ENCODE measurements at places on chromosomes 5 and 9. TPM values are rescaled to one million over a fixed set of nuclear protein-coding genes. Genes with fewer than 3 reads are reported as not detected.

GRCh38 chr5:171369056-171369455, 18.6 kb upstream of the NPM1 start:
- DNase-seq, result no peak

DNA sequence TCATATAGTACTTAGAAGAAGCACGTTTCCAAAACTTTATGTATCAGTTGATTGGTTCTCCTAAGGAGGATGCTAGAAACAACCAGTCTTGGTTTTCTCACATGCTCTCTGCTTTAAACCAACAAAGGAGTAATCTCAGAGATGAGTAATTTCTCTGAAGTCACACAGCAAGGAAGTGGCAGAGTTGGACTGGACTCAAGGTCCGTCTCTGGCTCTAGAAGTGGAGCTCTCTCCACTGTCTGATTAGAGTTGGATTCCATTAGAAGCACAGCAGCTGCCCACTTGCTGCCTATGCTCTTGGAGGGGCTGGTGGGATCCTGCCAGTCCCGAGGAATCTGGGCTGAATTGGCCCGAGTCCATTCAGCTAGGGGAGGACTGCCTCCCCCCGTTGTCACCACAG, 21.0 kb downstream of the RALGPS1 start:
- no peak for DNase-seq

DNA sequence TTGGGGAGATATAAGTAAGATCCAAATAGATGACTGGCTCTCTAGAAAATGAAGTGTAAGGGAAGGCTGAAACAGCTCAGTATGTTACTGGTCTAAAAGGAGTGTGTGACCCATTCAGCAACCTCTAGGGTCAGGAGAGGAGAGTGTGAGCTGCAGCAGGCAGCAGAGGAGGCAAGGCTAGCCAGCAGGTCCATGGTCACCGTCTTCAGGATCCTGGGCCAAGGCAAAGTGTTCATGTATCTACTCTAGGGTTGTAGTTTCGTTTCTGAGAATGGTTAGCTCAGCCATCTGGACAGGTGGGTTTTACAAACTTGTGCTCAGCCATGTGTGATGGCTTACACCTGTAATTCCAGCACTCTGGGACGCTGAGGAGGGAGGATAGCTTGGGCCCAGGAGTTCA, 13.7 kb downstream of the MYO10 start:
- DNase-seq, result no peak

GRCh38 chr9:27599102-27599869, 26.0 kb upstream of the C9orf72 start:
- no peak for DNase-seq

DNA sequence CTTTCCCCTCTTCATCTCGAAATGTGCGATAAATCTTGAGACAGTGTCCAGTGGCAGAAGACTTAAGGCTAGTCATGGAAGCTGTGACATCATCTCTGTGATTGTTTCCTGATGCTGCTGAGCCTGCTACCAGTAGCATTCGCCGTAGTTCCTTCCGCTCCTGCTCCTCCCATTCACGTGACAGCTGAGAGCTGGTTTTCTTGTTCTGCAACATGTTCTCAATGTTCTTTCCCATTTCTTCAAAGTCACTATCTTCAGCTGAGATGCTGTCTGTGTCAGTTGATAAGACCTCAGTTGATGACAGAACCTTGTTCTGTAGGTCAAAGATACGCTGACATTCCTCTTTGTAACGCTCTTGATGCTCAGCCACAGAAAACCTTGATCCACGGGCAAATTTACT, 3.5 kb downstream of the TAF1L start:
- DNase-seq, result no peak

The NTRK2 gene
- 105 TPM for polyA plus RNA-seq

- DNase-seq, result no peak
Observed at GRCh38 chr9:35793461-35793860, 2.1 kb downstream of the NPR2 start.

GRCh38 chr5:155342956-155343355, 329.4 kb downstream of the KIF4B start:
- no peak for DNase-seq

GRCh38 chr9:126719618-126720031, 85.2 kb upstream of the ZBTB43 start:
- no peak for DNase-seq

DNA sequence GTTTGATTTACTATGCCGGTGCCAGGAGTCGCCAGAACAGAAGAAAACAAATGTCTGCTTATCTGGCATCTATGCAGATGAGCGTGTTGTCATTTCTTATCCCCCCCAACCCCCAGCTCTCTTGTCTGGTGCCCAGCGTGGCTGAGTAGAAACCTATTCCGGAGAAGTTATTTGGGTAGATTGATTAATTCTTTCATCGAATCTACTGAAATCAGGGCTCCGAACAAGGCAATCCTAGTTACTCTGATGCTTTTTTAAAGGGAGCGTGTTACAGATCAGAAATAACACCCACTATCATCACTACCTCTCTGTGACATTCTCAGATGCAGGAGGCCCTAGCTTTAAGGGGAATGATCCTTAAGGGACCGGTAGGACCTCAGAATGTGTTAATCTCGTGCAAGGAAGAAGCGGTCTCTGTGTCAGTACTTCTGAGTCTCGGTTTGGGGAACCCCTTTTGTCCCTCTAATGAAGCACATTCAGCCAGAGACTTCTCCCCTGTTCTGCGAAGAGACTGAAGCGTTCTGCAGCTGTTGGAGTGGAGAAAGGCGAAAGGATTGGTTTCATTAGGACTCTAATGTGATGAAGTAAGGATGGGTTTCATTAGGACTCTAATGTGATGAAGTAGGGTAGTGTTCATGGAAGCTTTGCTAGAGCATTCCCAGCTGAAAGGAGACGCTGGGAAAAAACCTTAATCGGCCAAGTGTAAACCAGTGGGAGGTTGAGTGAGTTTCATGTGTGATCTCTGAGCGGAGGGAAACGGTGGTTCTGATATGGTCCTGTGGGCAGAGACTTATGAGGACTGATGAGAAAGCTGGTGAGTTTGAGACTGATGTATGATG, 1.5 kb downstream of the PIP5K1B start:
- DNase-seq, result no peak

The AK6 gene
- 62.8 TPM for polyA plus RNA-seq

- no peak for DNase-seq
Observed at GRCh38 chr5:39891376-39891775, 466.6 kb upstream of the DAB2 start.

- DNase-seq, result no peak
Observed at GRCh38 chr5:144549580-144549979, 378.9 kb downstream of the KCTD16 start.

GRCh38 chr5:119630752-119631440, 1.5 kb downstream of the FAM170A start:
- no peak for DNase-seq

The PCDHB12 gene
- polyA plus RNA-seq, result 5.5 TPM

GRCh38 chr9:78187763-78188484, 48.0 kb upstream of the CEP78 start:
- no peak for DNase-seq

The ECSCR gene
- polyA plus RNA-seq, result 20.3 TPM

DNA sequence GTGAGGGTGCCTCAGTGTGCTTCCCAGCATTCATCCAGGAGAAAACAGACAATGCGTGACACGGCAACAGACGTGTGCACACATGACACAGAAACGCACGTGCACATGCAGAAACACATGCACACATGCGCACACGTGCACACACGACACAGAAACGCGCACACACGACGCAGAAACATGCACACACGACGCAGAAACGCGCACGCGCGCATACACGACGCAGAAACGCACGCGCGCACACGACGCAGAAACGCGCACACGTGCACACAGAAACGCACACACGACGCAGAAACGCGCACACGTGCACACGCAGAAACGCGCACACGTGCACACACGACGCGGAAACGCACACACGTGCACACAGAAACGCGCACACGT, 16.5 kb downstream of the TPPP start:
- DNase-seq, result no peak

- no peak for DNase-seq
Observed at GRCh38 chr9:7561527-7562080, 238.0 kb downstream of the DMAC1 start.

The C7 gene
- polyA plus RNA-seq, result 143 TPM

DNA sequence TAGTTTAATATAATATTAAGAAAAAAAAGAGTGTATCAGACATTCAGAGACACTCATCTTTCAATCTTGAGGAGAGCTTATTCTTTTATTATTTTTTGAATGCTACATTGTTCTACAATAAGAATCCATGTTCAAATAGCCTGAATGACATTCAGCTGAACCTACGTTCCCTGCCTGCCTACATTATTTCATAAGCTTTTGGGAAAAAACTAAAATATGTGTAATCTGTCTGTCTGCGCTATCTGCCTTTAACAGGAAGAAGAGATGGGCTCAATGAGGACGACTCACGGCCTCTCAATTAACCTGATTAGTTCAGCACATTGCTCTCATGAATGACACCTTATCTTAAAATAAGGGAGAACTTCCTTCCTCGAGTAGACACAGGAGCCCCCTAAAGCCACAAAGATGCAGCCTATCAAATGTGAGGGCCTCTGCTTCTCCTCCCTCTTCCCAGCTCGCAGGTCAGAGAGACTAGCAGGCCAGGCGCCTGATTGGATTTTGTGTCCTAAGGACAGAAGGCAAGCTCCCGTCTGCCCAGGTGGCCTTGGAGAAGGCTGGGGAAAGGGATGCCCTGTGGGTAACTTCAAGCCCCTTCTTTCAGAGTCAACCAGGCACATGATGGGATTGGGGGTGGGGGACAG, 37.8 kb downstream of the EBF1 start:
- DNase-seq, result no peak

The ANP32B gene
- 258 TPM for polyA plus RNA-seq

DNA sequence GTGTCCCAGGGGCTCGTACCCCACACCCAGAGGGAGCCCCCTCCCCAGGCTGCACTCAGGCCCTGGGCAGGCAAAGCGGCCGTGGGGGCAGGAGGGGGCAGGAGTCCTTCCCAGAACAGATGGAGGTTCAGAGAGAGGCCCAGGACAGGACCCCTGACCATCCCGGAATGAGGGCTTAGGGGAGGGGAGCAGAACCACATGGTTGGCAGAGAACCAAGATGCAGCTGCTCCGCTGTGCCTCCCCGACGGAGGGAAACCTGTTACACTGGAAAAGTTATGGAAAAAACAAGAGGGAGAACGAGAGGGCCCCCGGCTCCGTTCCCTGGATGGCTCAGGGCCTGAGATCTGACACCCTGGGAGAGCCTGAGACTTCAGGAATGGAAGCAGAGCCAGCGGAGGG, 22.7 kb downstream of the SLC12A7 start:
- DNase-seq, result no peak

GRCh38 chr5:179332741-179333290, 12.4 kb downstream of the ADAMTS2 start:
- no peak for DNase-seq

- DNase-seq, result no peak
Observed at GRCh38 chr5:61339764-61340163, 7.7 kb downstream of the ZSWIM6 start.

GRCh38 chr9:78358329-78359051, 61.6 kb downstream of the PSAT1 start:
- no peak for DNase-seq

- no peak for DNase-seq
Observed at GRCh38 chr5:148626986-148627385, 27.3 kb downstream of the HTR4 start.

- no peak for DNase-seq
Observed at GRCh38 chr5:43336159-43336558, 22.9 kb upstream of the HMGCS1 start.

The PCDHGA12 gene
- 1.5 TPM for polyA plus RNA-seq

DNA sequence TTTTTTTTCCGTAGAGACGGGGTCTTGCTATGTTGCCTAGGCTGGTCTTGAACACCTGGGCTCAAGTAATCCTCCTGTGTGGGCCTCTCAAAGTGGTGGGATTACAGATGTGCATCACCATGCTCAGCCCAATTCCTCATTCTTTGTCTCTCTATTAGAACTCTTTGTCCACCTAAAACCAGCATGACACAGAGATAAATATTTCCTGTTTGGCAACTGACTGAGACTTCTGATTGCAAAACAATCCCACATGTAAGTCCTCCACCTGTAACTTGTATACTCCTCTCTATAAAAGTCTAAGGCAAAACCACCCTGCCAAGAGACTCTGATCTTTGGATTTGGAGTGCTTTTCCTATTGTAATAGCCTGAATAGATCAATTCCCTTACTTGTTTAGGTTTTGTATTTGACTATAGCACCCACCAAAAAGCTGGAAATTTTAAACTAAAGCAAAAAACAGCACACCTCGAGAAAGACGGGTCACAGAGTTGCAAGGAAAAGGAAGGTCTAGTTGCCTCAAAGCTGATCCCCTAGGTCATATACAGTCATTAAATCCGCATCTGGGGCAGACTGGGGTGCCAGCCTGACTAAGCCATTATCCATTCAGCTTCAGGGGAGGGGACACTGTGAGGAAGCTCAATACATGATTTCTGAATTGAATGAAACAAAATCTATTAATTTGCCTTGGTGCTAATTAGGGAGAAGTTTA, 13.5 kb upstream of the KIF27 start:
- DNase-seq, result no peak

GRCh38 chr9:109421026-109421970, 76.8 kb downstream of the PTPN3 start:
- no peak for DNase-seq

The SLC44A1 gene
- 48.3 TPM for polyA plus RNA-seq

The GABRG2 gene
- 0.18 TPM for polyA plus RNA-seq

- DNase-seq, result no peak
Observed at GRCh38 chr9:97940233-97940632, 2.3 kb upstream of the HEMGN start.

- DNase-seq, result no peak
Observed at GRCh38 chr9:37994639-37995347, 74.2 kb downstream of the SHB start.

- no peak for DNase-seq
Observed at GRCh38 chr5:54525261-54525660, 7.7 kb downstream of the SNX18 start.

The BAAT gene
- polyA plus RNA-seq, result 0.05 TPM

- DNase-seq, result no peak
Observed at GRCh38 chr5:130112246-130112645, 208.0 kb downstream of the CHSY3 start.

- DNase-seq, result no peak
Observed at GRCh38 chr5:1847611-1848010, 35.1 kb downstream of the IRX4 start.

- no peak for DNase-seq
Observed at GRCh38 chr5:180330810-180331646, 22.1 kb downstream of the GFPT2 start.

DNA sequence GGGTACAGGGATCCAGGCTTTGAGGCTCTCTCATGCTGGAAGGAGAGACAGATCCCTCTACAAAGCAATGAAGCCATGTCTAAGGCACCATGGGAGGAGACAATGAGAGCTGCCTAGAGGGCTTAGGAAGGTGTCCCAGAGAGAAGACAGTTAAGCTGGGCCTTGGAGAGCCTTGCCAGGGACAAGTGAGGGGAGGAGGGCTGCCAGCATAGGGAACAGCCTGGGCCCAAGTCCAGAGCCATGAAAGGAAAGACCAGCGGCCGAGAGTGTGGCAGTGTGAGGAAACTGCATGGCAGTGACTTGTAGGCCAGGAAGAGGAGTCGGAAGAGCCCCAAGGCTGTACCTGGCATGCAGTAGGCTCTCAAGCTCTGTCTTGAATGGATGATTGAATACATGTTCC, 88.5 kb downstream of the PSD2 start:
- no peak for DNase-seq

Data from left renal cortex interstitium (tissue), 4 donors.